HS-27A (cell line): ENCODE measurements at places on chromosomes 6 and 20.
A peak's percentile ranks its signal among the peaks of the same experiment; 100 is the strongest.

DNA sequence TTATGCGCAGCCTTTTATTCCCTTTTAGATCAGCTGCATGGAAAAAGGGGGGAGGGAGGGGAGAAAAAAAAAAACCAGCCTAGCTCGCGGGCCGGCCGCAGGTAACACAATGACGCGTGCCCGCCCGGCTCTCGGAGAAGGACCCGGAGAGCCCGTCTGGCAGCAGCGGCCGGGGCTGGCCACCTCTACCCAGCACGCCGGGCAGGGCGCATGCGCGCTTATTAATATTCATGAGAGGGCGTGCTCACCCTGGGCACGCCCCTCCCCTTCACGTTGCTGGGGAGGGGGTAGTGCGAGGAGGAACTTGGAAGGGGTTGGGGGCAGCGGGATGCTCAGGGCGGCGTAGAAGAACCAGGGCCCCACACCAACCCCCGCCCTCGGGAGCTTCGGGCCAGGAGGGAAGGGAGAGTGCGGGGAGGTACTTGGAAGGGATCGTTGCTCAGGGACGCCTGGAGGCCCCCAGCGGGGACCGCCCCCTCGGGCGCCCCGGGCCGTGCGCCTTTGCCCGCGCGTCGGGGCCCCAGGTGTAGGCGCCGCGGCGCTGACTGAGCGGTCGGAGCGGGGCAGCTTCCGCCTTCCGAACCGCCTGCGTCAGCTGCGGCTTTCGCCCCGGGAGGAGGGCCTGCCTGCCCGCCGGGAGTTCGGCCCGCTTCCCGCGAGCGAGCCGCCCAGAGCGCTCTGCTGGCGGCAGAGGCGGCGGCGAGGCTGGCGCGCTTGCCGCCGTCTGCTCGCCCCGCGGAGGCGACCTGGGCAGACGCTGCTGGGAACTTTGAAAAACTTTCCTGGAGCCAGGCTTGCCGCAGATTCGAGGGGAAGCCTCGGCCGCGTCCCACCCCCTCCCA lies at the start of gene JAG1:
TSS of gene JAG1 (minus strand) at position 158 of the 842 bp plus-strand sequence. CDS start 469 bp downstream, outside the sequence.
- peak; percentile 88 for DNase-seq

- DNase-seq: no peak
These were observed 514 bp downstream of the ACOT13 start for GRCh38 chr6:24667378-24667803.

DNA sequence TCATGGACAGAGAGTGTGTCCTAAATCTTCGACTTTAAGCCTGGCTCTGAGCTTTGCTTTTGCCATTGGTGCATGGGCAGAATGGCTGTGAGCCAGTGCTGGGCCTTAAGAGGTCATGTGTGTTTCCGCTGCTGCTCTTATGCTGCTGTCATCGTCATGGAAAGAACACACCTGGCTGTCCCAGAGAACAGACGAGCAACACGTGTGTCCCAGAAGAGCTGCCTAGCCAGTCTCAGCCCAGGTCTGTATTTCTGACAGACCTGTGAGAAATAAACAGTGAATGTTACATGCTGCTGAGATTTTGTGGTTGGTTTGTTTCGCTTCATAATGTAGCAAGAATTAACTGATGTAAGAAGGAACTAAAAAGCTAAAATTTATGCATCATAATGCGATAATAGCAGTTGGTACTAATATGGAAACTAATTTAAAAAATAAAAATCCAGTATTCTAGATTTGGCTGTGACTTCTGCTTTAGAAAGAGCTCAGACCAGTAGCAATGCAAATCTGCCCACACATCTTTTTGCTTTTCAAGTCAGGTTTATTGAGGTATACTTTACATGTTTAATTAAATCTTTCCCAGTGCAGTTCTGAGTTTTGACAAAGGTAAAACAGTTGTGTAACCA lies 11.5 kb upstream of the SCP2D1 start:
- DNase-seq: no peak

GRCh38 chr20:51413857-51414256 lies 128.7 kb downstream of the NFATC2 start:
- no peak for DNase-seq

DNA sequence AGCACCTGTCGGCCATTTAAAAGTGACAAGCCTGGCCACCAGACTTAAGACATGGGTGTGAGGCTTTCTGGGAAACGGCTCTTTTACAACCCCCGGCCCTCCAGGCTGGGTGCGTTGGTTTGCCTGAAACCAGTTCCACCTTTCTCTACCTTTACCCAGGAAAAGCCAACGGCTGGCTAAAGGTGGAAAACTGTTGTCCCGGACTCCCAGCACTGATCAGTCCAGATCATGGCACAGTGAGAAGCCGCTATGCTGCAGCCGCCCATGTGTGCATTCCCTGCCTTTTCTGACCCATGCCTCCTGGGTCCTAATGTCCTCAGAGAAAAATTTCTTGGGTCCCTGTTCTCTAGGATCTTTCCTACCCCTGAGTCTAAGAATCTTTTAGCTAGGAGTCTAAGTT lies 655.7 kb upstream of the HS3ST5 start:
- DNase-seq: no peak

GRCh38 chr6:4004249-4004648 lies 74.7 kb downstream of the FAM217A start:
- DNase-seq: no peak

DNA sequence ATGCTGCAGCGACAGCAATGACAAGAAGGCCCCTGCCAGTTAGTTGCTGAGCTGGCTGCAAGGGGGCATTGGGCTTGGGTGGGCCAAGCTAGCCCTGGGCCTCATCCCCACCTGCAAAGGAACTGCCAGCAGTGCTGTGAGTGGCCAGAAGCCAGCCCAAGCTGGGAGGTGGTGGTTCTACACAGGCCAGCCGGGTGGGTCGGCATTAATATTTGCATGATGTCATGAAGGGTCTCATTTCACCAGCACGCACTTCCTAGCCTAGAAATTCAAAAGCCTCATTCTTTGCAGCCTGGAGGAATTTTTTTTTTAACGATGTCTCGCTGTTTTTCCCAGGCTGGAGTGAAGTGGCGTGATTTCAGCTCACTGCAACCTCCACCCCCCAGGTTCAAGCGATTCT lies 62.0 kb downstream of the IYD start:
- DNase-seq: no peak

- no peak for DNase-seq
These were observed 65.8 kb downstream of the REV3L start for GRCh38 chr6:111417181-111417585.

GRCh38 chr6:32954986-32955802 lies 2.3 kb upstream of the HLA-DMA start:
- DNase-seq: no peak

- no peak for DNase-seq
These were observed 800 bp downstream of the RWDD2A start for GRCh38 chr6:83193747-83194566.

- DNase-seq: peak; percentile 70
These were observed 28.9 kb downstream of the VEGFA start for GRCh38 chr6:43798688-43799444.

GRCh38 chr6:168413856-168414255 lies 27.1 kb upstream of the SMOC2 start:
- no peak for DNase-seq

- DNase-seq: no peak
These were observed 712.4 kb downstream of the KIF16B start for GRCh38 chr20:15860850-15861249.

GRCh38 chr6:151478670-151479069 lies 15.1 kb upstream of the CCDC170 start:
- DNase-seq: no peak

DNA sequence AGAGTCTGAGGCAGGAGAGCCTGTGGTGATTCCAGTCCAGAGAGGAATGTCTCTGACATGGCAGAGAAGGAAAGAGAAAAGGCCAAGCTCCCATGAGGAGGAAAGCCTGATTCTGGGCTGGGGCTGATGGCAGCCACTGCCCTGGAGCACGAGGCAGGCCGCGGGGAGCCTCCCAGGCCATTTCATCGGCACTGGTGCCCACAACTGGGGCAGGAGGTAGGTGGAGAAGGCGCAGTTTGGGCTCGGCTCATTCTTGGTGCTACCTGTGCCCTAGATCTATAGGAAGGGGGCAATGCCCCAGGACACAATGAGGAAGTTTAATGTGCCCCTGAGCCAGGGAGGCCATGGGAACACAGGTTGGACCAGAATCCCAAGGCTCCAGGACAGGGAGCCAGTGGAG lies 2.6 kb upstream of the TREML1 start:
- no peak for DNase-seq

DNA sequence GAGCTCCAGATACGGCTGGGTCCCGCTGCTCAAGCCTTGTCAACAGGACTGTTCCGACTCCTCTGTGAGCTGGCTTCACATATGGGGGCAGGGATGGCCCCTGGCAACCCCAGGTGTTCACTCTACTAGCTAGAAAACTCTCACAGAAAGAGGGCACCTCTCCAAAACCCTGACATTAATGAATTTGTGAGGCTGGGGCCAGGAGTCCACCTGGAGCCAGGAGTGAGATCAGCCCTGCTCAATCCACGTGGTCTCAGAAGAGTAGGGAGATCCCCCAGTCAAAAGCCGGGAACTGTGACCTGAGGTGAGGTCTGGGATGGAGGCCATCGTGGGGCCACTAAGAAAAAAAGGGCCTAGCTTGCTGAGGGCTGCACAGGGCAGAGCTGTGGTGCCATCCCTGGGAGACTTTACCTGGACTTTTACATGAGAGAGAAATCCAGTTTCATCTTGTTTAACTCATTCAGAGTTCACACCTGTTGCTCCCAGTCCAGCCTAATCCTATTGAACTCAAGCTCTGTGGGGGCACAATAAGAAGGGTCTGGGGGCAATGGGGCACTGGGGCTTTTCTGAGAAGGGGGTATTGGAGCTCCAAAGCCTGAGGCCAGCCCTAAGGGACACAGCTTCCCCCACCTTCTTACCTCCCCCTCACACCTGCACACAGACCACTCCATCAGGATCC lies 144.3 kb upstream of the MLN start:
- DNase-seq: no peak

DNA sequence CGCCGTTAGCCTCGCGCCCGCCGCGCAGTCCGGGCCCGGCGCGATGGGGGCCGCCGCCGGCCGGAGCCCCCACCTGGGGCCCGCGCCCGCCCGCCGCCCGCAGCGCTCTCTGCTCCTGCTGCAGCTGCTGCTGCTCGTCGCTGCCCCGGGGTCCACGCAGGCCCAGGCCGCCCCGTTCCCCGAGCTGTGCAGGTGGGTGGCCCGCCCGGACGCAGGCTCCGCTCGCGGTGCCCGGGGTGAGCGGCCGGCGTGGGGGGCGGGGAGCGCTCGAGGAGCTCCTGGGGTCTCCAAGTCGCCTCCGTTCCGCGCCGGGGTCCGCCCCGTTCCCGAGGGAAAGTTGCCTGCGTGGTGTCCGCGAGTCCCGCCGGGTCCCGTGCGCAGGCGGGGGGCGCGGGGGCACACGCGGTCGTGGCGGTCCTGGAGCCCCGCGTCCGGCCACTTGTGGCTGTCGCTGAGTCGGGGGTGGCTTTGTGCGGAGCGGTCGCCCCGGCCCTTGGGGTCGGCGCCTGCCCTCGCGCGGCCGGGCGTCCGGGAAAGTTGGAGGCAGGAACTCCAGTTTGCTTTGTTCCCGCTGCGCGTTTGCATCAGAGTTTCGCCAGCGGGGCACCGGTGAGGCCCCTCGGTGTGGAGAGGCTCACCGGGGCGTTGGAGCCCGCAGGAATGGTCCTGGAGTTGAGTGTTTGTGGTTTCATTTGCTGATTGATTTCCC lies 476 bp downstream of the IGF2R start:
- no peak for DNase-seq

GRCh38 chr6:63533026-63533425 lies 39.3 kb upstream of the LOC128125822 start:
- no peak for DNase-seq

- DNase-seq: no peak
These were observed 26.8 kb downstream of the RRBP1 start for GRCh38 chr20:17655286-17655651.

DNA sequence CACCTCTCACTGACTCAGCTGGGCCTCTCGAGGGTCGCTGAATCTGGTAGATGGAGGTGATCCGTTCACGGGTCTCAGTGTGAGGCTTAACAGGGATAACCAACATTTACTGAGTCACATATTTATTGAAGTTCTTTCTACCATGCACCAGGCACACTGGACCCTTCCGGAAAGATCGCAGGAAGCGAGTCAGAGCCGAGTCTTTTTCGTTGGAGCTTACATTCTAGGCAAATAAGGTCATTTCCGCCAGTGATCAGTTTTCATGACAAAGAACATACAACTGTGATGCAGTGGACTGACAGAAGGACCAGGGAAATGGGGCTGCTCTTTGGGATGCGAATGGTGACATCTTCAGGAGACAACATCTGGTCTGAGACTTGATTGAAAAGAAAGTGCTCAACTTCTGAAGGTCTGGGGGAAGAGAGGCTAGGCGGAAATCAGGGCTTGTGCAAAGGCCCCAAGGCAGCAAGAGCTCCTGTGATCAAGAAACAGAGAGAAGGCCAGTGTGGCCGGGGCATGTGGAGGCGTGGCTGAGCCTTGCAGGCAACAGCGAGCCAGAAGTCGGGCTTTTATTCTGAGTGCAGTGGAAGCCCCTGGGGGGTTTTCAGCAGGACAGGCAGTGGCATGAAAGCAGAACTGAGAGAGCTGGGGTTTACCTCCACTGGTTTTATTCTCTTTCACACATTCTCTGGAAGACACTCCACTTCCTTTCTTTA lies 56.7 kb downstream of the APCDD1L start:
- DNase-seq: no peak

- DNase-seq: no peak
These were observed 54.9 kb upstream of the UNC93A start for GRCh38 chr6:167236239-167236571.

- DNase-seq: no peak
These were observed 5.2 kb downstream of the TMEM181 start for GRCh38 chr6:158565122-158565429.

DNA sequence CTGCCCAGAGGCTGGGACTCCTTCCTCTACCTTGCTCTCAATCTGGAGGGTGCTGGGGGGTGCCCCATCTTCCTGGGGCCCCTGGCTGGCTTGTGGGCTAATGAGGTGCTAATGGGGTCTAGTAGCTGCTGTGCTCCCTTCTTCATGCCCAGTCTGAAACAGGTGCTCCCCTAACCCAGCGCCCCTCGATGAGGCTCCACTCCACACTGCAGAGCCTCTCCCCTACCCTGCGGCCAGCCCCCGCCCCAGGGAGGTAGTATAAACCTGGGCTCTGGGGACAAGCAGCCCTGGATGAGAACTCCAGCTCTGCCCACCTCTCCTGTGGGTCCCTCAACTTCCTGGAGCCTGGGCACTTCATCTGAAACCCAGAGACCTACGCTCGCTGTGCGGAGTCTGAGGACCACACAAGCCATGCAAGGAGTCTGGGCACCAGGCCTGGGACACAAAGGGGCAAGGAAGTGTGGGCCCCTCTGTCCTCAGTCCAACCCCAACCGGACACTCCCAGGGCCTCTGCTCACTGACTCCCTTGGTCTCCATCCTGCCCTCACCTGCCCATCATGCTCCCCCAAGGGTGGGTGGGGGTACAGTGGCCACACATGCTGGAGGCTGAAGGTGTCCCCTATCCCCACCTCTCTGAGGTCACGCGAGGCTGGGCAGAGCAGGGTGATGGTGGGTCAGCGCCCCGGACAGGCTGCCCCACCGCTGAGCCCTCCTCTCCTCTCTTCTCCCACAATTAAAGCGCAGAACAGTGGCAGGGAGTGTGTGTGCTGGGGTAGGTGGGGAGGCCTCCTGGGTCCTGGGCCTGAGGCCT lies 6.1 kb downstream of the RPL10A start:
- no peak for DNase-seq
